ENCODE measurements at places on chromosomes 12 and 14.

DNA sequence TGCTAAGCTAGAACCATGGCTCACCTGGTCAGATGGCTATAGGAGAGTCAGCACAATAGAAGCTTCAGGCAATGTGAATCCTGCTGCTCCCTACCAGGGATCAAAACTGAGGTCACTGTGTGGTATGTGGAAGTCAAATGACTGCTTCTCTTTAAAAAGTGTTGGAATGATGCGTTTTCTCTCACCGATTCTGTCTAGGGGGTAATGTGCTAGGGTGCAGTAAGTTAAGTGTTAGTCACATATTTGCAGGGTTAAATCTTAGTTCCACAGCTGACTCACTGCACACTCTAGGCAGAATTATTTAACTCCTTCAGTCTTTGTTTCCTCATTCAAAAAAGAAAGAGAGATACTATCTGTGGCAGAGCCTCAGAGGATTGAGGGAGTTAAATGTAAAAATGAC lies 696.6 kb downstream of the DIO2 start:
- no peak for DNase-seq

GRCh38 chr14:61257469-61258057 lies 23.6 kb downstream of the TMEM30B start:
- no peak for DNase-seq

DNA sequence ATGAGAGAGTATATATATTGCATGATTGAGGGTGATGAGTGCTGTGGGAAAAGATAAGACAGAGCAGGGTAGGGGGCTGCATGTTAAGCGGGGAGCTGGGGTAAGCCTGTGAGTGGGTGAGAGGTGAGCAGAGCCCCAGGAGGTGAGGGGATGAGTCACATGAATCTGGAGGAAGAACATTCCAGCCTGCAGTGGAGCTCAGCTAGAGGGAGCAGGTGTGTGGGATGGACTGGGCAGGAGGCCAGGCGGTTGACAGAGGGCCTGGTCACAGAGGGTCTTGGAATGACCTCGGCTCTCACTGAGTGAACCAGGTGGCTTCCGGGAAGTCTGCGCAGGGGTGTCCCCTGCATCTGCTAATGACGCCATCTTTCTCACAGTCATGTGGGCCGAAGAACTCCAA lies 44.4 kb downstream of the GIT2 start:
- DNase-seq, result no peak

DNA sequence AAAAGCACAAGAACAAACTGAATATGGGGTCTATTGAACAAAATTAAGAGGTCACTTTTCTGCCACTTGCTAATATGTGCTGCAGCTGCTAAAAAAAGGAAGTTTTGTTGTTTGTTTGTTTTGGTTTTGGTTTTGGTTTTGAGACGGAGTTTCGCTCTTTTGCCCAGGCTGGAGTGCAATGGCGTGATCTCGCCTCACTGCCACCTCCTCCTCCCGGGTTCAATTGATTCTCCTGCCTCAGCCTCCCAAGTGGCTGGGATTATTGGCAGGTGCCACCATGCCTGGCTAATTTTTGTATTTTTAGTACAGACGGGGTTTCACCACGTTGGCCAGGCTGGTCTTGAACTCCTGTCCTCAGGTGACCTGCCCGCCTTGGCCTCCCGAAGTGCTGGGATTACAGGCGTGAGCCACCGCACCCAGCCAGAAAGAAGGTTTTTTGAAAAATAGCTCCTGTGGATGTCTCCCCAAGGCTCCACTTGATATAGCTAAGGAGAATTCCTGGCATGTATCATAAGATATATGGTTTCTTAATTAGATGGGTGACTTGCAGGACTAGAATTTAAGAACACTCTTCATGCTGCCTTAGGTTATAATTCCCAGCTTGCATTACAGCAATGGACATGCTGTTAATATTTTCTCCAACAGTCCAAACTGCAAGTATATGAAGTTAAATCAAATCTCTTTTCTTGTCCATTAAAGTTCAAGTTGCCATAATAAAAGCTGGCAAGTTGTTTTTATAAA lies 237.6 kb upstream of the AMIGO2 start:
- no peak for DNase-seq

GRCh38 chr14:73238941-73239340 lies 1.6 kb downstream of the PAPLN start:
- DNase-seq, result no peak

DNA sequence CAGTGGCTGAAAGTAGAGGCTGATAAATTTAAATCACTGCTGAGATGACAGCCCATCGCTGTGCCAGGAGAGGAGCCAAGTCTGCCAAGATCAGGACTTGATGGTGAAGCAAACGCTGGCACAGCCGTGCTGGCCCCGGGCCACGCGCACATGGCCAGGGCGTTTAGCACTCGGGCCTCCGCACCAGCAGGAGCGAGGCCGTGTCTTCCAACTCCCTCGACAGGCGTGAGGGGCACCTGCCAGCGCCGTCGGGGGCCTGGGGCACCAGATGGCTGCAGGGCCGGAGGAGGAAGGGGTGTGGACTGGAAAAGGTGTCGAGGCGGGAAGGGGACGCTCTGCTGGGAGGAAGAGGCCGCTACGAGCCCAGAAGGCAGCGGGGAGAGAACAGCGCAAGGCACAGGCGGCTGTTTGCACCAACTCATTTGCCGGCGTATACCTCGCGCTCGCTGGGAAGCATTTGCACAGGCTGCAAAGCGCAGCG lies 29.5 kb downstream of the RIMBP2 start:
- peak; percentile 58 for DNase-seq

- no peak for DNase-seq
Measured at GRCh38 chr12:120060196-120060595, 56.4 kb downstream of the RAB35 start.

- no peak for DNase-seq
Measured at GRCh38 chr14:87457720-87458119, 535.3 kb downstream of the GALC start.

DNA sequence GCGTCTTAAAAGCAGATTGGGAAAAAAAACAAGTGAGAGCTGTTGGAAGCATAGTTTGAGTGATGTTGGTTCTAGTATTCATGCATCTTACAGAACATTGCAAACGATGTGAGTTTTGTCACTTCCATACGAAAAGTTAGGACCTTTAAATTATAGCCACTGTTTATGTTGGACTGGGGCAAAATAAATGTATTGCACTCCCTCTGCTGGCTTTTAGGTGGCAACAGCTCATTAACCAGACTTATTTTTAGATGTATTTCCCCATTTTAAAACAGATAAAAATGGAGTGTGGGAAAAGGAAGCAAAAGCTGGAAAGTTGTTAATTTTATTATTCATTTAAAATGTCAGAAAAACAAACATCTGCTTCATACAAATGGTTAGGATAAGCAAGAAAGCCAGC lies 111.9 kb downstream of the LGR5 start:
- no peak for DNase-seq

- no peak for DNase-seq
Measured at GRCh38 chr12:104486943-104487819, 30.4 kb downstream of the CHST11 start.

GRCh38 chr12:57340104-57340503 lies 89.1 kb upstream of the STAC3 start:
- DNase-seq, result no peak

GRCh38 chr12:102379346-102380162 lies 100.8 kb downstream of the IGF1 start:
- no peak for DNase-seq
